Right lobe of liver (tissue), 6 donors: ENCODE measurements at places on chromosomes 13 and 19. TPM values are rescaled to one million over a fixed set of nuclear protein-coding genes. Genes with fewer than 3 reads are reported as not detected.
A peak's percentile ranks its signal among the peaks of the same experiment; 100 is the strongest.

Gene NBEA
- total RNA-seq, result 1.7 TPM

Gene TMIGD2
- not detected for total RNA-seq

Gene LYPD3
- 0.28 TPM for total RNA-seq

Gene GIPC1
- 32.7 TPM for total RNA-seq

Gene ING1
- 10.8 TPM for total RNA-seq

Gene KL
- total RNA-seq, result 0.12 TPM

Gene SCN1B
- 4.9 TPM for total RNA-seq

Gene ZNF829
- total RNA-seq, result 0.87 TPM

Gene NLRP12
- total RNA-seq, result 0.20 TPM

Gene ZNF431
- total RNA-seq, result 1.6 TPM

Gene CERS4
- total RNA-seq, result 63.8 TPM

Gene PRX
- total RNA-seq, result 0.40 TPM

GRCh38 chr13:99614465-99614885 lies 113.2 kb downstream of the TM9SF2 start:
- H3K27ac ChIP-seq, result peak overlapping the region; percentile 75
- H3K36me3 ChIP-seq, result no peaks in the 10 kb centered on the region
- H3K27me3 ChIP-seq, result no peaks in the 10 kb centered on the region
- DNase-seq, result peak; percentile 79

DNA sequence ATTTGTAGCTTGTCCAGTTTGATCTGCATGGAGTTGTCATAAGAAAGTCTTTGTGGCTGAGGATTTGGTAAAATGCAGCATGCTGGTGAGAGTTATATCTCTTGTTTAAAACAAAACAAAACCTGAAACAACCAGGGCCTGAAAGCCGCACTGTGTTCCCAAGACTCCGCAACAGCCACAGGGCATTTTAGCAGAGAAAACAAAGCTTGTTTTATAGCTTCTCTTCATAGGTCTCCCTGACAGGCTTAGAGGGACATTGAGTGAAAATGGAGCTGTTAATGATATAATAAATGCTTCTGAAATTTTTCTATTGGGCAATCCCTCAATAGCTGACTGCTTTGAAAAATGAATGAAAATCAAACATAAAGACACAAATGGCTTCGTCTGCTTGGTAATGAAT lies 148.7 kb upstream of the RNF113B start:
- H3K27me3 ChIP-seq, result no peaks in the 10 kb centered on the region
- no peak overlapping the region for H3K4me3 ChIP-seq
- H3K4me1 ChIP-seq, result peaks cover 15% of the 10 kb centered on the region

- H3K27me3 ChIP-seq, result no peaks in the 10 kb centered on the region
- H3K36me3 ChIP-seq, result no peaks in the 10 kb centered on the region
- H3K27ac ChIP-seq, result no peak overlapping the region
- no peak for DNase-seq
- no peak overlapping the region for H3K4me3 ChIP-seq
These were observed 106.3 kb downstream of the ZAR1L start for GRCh38 chr13:32208860-32209259.

- no peak for DNase-seq
- H3K4me3 ChIP-seq, result no peak overlapping the region
- no peak overlapping the region for H3K27ac ChIP-seq
- H3K36me3 ChIP-seq, result no peaks in the 10 kb centered on the region
- peaks cover 7% of the 10 kb centered on the region for H3K27me3 ChIP-seq
These were observed 20.3 kb downstream of the C19orf81 start for GRCh38 chr19:50669302-50670101.

- no peak overlapping the region for H3K4me3 ChIP-seq
- H3K36me3 ChIP-seq, result no peaks in the 10 kb centered on the region
- H3K27me3 ChIP-seq, result no peaks in the 10 kb centered on the region
- H3K4me1 ChIP-seq, result no peaks in the 10 kb centered on the region
- DNase-seq, result no peak
These were observed 18.5 kb downstream of the KCNRG start for GRCh38 chr13:50033725-50034124.

- DNase-seq, result peak; percentile 88
- H3K4me1 ChIP-seq, result peaks cover 29% of the 10 kb centered on the region
These were observed 11.7 kb downstream of the NOP53 start for GRCh38 chr19:47756953-47757608.

DNA sequence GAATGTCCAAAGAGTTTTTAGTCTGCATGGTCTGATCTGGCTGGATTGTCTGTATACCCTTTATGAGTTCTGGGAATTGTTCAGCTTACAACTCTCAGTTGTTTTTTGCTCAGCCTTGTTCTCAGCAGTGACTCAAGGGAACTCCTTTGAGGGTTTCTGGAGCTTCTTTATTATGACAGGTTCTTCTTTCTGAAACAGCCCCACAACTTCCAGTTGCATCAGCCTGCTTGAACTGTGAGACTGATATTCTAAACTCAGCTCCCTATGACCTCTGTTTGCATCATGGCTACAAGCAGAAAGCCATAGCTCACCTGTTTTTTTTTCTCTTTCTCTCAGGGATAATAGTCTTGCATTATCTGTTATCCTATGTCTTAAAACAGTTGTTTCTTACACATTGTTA lies 85.0 kb downstream of the TDRD3 start:
- H3K36me3 ChIP-seq, result no peaks in the 10 kb centered on the region
- no peak for DNase-seq
- H3K4me1 ChIP-seq, result no peaks in the 10 kb centered on the region
- no peaks in the 10 kb centered on the region for H3K27me3 ChIP-seq
- H3K27ac ChIP-seq, result no peak overlapping the region
- no peak overlapping the region for H3K4me3 ChIP-seq

DNA sequence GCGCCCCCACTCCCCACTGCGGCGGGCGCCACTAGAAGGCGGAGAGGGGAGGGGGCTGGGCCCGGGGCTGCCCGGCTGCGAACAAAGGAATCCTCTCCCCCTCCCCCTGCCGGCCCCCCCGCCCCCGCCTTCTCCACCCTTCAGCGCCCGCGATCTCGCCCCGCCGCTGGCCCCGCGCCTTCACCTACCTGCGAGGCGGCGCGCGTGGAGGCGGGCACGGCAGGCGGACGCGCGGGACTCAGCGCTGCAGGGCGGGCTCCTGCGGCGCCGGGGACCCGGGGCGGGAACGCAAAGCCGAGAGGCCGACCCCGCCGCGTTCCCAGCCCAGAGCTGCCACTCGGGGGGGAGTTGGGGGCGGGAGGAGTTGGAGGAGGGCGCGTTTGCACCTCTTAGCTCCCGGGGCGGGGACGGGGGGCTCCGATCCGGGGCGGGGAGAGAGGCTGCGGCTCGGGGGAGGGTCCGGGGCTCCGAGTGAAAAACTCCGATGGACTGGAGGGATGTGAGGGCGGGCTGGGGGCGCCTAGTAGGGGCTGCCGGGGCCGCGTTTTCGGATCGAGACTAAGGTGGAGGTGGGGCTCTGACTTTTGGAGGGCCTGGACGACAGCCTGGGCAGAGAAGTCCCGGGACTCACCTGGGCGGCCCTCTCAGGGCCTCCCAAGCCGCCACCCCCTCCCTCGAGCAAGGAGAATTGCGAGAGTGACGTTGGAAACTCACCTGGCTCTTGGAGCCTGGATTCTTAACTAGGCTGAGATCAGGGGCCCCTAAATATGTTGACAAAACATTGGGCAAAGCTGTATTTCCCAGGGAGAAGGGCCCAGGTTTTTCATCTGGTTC lies at the start of gene FBN3:
TSS of gene FBN3 (minus strand) at position 332 of the 834 bp plus-strand sequence. CDS start 2,112 bp downstream, outside the sequence.
- no peaks in the 10 kb centered on the region for H3K4me1 ChIP-seq
- H3K4me3 ChIP-seq, result no peak within 1 kb of the TSS
- no peaks in the 10 kb centered on the region for H3K36me3 ChIP-seq
- no peak within 1 kb of the TSS for H3K27ac ChIP-seq
- peaks cover 18% of the 10 kb centered on the region for H3K27me3 ChIP-seq

DNA sequence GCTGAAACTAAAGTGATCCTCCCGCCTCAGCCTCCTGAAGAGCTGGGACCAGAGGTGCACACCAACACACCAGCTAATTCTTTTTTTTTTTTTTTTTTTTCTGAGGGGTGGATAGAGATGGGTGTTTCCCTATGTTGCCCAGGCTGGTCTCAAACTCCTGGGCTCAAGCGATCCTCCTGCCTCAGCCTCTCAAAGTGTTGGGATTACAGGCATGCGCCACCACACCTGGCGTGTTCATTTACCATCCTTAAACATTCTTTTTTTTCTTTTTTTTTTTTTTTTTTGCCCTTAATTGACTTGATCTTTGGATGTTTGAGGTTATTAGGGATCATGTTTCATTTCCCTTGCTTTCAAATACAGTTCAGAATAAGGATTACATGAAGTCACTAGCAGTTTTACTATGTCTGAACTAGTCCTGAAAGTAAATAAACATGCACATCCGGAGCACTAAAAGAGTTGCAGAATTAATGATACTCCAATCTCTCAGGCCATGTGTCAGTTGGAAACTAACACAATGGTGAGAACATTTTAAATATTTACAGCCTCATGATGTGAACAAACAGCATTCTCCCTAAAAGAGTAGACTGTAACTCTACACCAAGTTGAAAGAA lies 10.2 kb downstream of the UTP14C start:
- H3K4me1 ChIP-seq, result no peaks in the 10 kb centered on the region
- no peak overlapping the region for H3K4me3 ChIP-seq
- no peak for DNase-seq

GRCh38 chr13:29239653-29240525 lies 355.6 kb downstream of the SLC7A1 start:
- H3K36me3 ChIP-seq, result no peaks in the 10 kb centered on the region
- no peak overlapping the region for H3K27ac ChIP-seq
- no peak overlapping the region for H3K4me3 ChIP-seq
- H3K4me1 ChIP-seq, result no peaks in the 10 kb centered on the region

DNA sequence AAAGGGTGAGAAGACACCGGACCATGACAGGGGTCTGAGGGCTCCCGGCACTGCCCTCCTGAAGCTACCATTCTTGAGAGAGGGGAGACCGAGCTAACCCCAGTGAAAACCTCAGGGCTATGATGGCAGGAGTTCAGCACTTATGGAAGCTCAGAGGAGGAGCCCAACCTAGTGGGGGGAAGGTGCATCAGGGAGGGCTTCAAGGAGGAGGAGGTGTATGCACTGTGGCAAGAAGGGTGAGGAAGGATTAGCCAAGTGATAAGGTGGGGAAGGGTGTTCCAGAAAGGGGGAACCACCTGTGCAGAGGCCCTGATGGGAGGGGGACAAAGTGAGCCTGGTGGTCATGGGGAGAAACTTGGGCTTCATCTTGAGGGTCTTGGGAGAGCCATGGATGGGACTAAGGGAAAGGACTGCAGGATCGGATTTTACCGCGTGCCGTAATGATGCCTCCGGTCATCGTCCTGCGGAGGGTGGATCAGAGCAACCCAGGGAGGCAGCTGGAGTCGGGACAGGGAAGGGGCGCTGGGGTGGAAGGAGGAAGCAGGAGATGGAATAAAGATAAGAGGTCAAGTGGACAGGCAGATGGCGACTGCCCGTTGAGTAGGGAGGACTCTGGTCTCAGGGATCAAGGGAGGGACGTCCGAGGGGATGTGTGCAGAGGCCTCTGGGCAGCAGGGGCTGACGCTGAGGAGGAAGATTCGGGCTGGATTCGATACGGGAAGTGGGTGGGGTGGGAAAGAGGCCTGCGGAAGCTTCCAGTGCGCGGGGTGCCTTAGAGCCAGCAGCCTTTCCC lies 13.3 kb upstream of the PSMD8 start:
- no peak overlapping the region for H3K27ac ChIP-seq
- H3K27me3 ChIP-seq, result no peaks in the 10 kb centered on the region
- DNase-seq, result no peak
- H3K4me3 ChIP-seq, result no peak overlapping the region

- H3K4me1 ChIP-seq, result no peaks in the 10 kb centered on the region
- no peak overlapping the region for H3K27ac ChIP-seq
- no peaks in the 10 kb centered on the region for H3K27me3 ChIP-seq
- H3K36me3 ChIP-seq, result no peaks in the 10 kb centered on the region
- H3K4me3 ChIP-seq, result no peak overlapping the region
These were observed 304.4 kb downstream of the DCT start for GRCh38 chr13:94175076-94175475.

GRCh38 chr13:39016787-39017186 lies 21.1 kb downstream of the PROSER1 start:
- no peak for DNase-seq
- peaks cover 48% of the 10 kb centered on the region for H3K36me3 ChIP-seq
- H3K27me3 ChIP-seq, result no peaks in the 10 kb centered on the region
- no peaks in the 10 kb centered on the region for H3K4me1 ChIP-seq
- H3K4me3 ChIP-seq, result no peak overlapping the region
- H3K27ac ChIP-seq, result no peak overlapping the region

DNA sequence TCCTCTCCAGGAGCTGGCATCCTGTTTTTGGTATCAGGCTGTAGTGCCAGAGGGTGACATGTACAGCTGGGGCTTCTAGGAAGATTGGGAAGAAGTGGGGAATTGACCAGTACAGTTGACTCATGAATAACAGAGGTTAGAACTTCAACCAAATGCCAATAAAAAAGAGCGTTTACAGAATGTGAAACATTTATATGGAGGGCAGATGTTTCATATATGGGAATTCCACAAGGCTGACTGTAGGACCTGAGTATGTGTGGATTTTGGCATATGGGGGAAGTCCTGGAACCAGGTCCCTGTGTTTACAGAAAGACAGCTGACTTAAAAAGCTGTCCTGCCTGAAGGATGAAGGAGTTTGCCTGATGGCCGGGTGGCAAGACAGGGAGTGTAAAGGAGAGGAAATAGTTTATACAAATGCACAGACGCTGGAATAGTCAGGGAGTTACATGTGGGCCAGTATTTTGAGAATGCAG lies 5.2 kb downstream of the CHAMP1 start:
- H3K4me3 ChIP-seq, result no peak overlapping the region
- no peak for DNase-seq
- no peaks in the 10 kb centered on the region for H3K36me3 ChIP-seq
- H3K4me1 ChIP-seq, result no peaks in the 10 kb centered on the region

DNA sequence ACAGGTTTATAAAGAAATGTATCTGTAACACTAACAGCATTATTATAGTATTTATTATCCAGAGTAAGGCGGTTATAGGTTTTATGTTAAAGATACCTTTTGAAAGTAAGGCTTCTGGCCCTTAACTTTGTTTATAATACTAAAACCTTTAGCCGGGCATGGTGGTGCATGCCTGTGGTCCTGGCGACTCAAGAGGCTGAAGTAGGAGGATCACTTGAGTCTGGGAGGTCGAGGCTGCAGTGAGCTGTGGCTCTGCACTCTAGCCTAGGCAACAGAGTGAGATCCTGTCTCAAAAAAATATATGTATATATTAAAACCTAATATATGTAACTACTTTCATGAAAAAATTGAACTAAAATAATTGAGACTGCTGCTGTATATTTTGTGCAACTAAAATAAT lies 98.7 kb upstream of the KLF5 start:
- no peaks in the 10 kb centered on the region for H3K4me1 ChIP-seq
- no peaks in the 10 kb centered on the region for H3K36me3 ChIP-seq
- DNase-seq, result no peak
- H3K27me3 ChIP-seq, result no peaks in the 10 kb centered on the region
- H3K4me3 ChIP-seq, result no peak overlapping the region
- no peak overlapping the region for H3K27ac ChIP-seq

DNA sequence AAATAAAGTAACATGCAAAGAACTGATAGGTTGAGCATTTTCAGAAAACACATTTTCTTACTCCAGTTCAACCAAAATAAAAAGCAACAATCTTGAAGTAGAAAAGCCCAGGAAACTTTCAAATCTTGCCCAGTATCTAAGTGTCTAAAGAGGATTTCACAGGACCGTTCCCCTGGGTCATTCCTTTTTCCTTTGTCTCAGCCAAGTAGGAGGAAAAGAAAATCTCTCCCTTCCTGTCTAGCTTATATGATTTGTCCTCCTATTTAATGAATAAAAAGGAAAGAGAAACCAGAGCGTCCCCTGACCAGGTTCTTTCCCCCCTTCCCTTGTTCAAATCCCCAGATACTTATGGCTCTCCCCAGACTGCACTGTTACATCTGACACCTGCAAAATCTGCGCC lies 248.0 kb downstream of the KCTD12 start:
- H3K27me3 ChIP-seq, result no peaks in the 10 kb centered on the region
- DNase-seq, result no peak
- no peak overlapping the region for H3K4me3 ChIP-seq
- H3K36me3 ChIP-seq, result no peaks in the 10 kb centered on the region
- H3K27ac ChIP-seq, result no peak overlapping the region

GRCh38 chr13:108056278-108056677 lies 159.1 kb downstream of the LIG4 start:
- no peak overlapping the region for H3K4me3 ChIP-seq
- H3K27ac ChIP-seq, result no peak overlapping the region
- H3K27me3 ChIP-seq, result no peaks in the 10 kb centered on the region
- H3K36me3 ChIP-seq, result no peaks in the 10 kb centered on the region
